ENCODE measurements at places on chromosomes 1 and 21. TPM values are rescaled to one million over a fixed set of nuclear protein-coding genes. Genes with fewer than 3 reads are reported as not detected.

The NMNAT2 gene
- total RNA-seq, result not detected

The RPTN gene
- total RNA-seq, result not detected

The ADAMTS5 gene
- 1.1 TPM for total RNA-seq

- DNase-seq, result no peak
Measured at GRCh38 chr1:182569939-182570610, 19.0 kb downstream of the RNASEL start.

DNA sequence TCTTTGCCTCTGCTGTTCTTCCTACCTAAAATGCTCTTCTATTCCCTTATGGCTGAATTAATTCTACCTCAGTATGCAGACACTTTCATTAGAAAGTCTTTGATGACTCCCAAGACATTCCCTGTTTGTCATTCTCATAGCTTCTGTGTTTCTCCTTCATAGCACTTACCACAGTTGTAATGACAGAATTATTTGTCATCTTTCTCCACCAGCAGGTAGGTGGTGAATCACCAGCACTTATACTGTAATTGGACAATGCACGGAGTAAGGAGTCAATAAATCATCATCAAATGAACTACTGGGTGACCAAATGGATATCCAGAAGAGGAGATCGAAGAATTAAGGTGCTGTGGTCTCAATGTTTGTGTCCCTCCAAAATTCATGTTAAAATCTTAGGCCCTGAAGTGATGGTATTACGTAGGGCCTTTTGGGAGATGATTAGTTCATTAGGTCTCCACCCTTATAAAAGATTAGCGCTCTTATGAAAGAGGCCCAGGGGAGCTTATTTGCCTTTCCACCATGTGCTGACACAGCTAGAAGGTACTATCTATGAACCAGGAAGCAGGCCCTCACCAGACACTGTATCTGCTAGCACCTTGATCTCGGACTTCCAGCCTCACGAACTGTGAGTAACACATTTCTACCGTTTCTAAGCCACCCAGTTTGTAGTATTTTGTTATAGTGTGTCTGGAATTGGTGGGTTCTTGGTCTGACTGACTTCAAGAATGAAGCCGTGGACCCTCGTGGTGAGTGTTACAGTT is 2.4 kb upstream of the CCT8 start:
- no peak for DNase-seq

DNA sequence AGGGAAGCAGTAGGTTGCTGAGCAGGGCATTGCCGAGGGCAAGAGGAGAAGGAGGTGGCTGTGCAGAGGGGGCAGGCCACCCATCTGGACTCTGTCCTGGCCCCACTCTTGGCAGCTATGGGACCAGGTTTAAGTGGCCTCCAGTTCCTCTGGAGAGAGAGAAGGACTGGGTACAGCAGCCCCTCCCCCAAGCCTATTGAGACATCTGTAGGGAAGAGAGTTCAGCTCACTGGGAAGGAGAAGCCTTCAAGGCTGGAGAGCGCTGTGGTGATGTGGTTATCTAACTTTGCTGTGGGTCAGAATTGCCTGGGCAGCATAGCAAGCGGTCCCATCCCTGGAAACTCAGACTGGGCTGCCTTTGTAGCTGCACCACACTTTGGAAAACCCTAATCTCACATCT is 93.9 kb downstream of the KCNJ15 start:
- no peak for DNase-seq

DNA sequence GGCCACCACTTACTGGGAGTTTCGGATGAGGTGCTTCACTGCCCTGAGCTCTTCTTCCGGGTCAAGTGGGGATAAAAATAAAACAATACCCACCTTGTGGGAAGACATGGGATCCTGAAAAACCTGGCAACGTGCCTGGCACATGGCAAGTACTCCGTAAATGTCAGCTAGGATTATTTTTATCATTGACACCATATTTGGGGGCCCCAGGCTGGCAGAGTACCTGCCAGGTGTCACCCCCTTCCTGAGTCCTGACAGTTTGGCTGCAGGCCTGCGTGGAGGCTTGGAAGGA is 9.2 kb upstream of the EPHA2 start:
- DNase-seq, result no peak

- DNase-seq, result no peak
Measured at GRCh38 chr1:47901001-47901575, 96.1 kb downstream of the TRABD2B start.

DNA sequence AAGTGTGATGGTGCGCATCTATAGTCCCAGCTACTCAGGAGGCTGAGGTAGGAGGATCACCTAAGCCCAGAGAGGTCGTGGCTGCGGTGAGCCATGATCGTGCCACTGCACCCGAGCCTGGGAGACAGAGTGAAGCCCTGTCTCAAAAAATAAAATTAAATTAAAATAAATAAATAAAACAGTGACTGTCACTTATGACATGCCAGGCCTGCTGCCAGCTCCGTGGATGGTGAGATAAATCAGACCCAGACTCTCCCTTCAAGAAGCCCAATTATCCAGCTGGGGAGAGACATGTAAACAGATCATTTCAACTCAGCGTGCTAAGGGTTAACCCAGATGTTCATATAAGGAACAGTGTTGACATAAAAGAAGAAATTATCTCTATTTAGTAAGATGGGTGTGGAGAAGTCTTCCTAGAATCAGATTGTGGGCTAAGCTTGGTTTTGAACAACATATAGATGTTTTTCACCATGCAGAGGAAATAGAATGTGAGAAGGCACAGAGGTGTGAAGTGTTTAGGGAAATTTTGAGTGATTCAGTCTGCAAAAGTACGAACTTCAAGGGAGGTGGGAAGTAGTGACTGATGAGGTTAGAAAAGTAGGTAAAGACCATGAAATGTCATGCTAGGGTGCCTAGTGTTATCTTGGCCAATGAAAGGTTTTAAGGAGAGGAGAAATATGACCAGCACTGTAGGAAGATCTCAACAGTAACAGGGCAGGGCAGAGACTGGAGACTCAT is 18.3 kb downstream of the YARS1 start:
- DNase-seq, result no peak
